Spleen (tissue), 13 donors: ENCODE measurements at places on chromosomes 2 and 18. TPM values are rescaled to one million over a fixed set of nuclear protein-coding genes. Genes with fewer than 3 reads are reported as not detected.
A peak's percentile ranks its signal among the peaks of the same experiment; 100 is the strongest.

DNA sequence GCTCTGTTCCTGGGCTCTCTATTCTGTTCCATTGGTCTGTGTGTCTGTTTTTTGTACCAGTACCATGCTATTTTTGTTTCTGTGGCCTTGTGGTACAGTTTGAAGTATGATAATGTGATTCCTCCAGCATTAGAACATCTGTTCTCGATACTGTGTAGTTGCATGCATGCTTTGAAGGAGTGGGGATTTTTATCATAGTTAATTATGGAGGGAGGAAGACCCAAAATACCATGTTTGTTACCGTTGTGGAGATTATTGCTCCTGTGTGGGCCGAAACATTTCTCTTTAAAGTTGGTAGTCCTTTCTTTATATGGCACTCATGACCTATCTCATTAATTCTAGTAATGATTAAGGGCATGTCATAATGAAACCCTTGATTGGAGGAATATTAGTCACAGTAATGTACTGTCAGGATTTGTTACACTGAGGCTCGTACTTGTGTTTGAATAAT, 87.6 kb downstream of the TTC27 start:
- H3K27ac ChIP-seq: no peak overlapping the region
- no peak overlapping the region for H3K4me3 ChIP-seq
- no peak for DNase-seq
- H3K4me1 ChIP-seq: peaks cover 10% of the 10 kb centered on the region

GRCh38 chr2:11870064-11870463, 123.6 kb downstream of the LPIN1 start:
- H3K4me3 ChIP-seq: no peak overlapping the region

DNA sequence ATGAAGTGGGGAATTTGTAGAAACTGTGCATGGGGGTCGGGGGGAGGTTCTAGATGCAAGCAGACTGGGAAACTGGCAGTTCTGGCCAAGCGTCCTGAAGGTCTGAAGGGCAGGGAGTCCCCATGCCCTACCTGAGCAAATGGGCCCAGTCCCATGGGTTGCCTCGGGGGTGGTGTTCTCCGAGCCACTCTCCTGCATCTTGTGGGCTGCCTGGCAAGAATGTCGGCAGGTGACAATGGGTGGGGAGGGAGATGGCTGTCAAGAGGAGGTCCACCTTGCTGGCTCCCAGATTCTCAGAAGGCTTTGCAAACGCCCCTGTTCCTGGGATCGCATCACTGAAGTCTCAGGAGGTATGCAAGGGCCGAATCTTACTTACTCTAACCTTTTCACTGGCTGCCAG, 21.3 kb downstream of the INHBB start:
- DNase-seq: no peak
- H3K4me3 ChIP-seq: no peak overlapping the region
- no peaks in the 10 kb centered on the region for H3K4me1 ChIP-seq
- no peaks in the 10 kb centered on the region for H3K27me3 ChIP-seq
- no peaks in the 10 kb centered on the region for H3K36me3 ChIP-seq
- H3K27ac ChIP-seq: no peak overlapping the region

- peak within 1 kb of the TSS; percentile 85 for H3K27ac ChIP-seq
- peak within 1 kb of the TSS; percentile 40 for H3K4me3 ChIP-seq
- no peaks in the 10 kb centered on the region for H3K36me3 ChIP-seq
- H3K4me1 ChIP-seq: no peaks in the 10 kb centered on the region
- DNase-seq: peak; percentile 98
Observed at GRCh38 chr2:130355578-130356431, at the start of gene PTPN18. Gene PTPN18, plus strand, starts transcription at chr2:130356056. Its CDS starts 52 bp downstream, at chr2:130356108.

DNA sequence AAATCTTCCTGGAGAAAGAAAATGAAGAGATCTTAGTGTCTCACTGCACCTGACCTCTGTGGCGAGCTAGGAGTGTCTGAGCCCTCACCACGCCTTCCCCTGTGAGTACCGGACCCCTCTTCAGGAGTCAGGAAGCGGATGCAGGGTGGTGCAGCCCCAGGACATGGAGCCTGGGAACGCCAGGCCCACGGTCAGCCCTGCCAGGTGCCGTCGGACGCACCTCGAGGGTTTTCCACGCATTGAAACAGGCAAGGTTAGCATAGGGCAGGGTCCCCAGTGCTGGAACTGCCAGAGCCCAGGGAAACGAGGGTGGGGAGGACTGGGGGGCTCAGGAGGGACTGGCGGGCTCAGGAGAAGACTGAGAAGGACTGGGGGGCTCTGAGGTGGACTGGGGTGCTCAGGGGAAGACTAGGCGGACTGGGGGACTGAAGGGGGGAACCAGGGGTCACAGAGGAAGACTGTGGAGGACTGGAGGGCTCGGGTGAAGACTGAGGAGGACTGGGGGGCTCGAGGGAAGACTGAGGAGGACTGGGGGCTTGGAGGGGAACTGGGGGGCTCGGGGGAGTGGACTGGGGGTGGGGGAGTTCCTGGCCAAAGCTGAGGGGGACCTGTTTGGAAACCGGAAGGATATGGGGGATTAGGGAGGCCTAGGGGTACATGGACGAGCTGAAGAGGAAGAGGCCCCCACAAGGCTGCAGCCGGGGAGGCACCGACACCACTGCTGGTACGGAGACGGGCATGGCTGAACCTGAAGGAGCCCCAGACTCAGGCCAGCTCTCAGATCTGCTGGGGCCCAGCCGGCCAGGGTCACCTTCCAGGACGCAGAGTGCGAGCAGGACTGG, 65.2 kb upstream of the SNTG2 start:
- H3K4me1 ChIP-seq: no peaks in the 10 kb centered on the region
- no peak for DNase-seq
- H3K27me3 ChIP-seq: no peaks in the 10 kb centered on the region
- H3K27ac ChIP-seq: no peak overlapping the region
- H3K4me3 ChIP-seq: no peak overlapping the region

DNA sequence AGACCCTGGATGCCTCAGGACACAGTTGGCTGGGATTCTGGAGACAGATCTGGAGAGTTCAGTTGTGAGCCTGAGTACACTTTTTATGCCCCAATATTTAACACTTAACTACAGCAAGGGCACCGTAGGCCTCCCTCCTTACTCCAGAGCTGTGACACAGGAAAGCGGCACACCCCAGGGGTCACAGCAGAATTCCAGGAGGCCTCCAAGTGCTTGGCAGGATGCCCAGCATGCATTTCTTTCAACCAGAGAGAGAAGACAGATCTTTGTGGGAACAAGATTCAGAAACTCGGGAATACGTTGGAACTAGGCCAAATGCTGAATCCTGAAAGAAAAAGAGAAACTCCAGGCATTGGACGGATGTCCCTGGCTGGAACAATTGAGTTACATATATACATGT, 199.2 kb upstream of the NT5C1B start:
- no peak overlapping the region for H3K27ac ChIP-seq
- no peaks in the 10 kb centered on the region for H3K27me3 ChIP-seq
- H3K4me3 ChIP-seq: no peak overlapping the region
- DNase-seq: no peak
- no peaks in the 10 kb centered on the region for H3K36me3 ChIP-seq

DNA sequence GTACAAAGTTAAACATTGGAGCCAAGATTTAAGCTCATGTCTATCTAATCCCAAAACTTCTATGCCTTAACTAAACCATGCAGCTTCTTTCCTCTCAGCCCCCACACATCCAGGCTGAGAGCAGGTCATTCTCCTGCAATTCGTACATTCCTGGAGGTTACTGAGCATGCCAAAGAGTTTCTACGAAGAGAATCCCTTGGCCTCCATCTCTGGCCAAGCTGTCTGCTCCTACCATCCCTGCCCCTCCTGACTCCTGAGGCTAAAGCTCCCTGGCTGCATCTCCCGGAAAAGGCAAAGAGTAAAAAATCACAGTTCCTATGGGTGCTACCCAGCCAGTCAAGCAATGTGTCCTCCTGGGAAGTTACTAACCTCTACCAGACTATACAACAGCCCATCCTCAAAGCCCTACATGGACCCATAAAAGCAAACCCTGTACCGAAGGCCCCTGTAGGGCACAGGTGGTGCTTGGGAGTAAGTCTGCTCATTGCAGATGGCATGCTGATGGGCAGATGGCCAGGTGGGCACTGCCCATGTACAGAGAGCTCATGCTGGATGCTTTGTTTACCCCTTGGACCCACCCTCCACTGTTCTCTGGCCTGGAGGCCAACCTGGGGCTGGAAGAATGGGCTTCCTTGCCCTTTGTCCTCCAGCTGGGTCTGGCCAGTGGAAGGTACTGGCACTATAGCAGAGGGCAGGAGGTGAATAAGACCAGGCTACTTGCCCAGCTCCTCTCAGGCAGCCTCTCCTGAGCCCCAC, 99.5 kb downstream of the TTC32 start:
- no peaks in the 10 kb centered on the region for H3K27me3 ChIP-seq
- DNase-seq: no peak
- no peaks in the 10 kb centered on the region for H3K36me3 ChIP-seq
- no peaks in the 10 kb centered on the region for H3K4me1 ChIP-seq
- H3K4me3 ChIP-seq: no peak overlapping the region

DNA sequence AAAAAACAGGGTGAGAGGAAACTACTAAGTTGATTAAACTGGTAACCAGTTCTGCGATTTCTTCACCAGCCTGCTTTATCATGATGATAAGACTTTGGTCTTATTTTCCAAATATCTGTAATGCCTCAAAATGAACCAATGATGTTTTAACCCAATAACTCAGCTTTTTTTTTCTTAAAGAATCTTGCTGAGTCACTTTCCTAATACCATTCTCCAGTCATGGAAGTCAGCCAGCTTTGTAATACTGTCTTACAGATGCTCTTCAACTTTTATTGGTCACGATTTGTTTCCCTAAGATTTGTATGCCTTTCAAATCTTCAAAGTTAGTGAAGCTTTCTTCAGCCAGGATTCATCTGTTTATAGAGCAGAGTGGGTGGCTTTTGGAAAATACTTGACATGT, 47.7 kb upstream of the SMIM21 start:
- H3K27ac ChIP-seq: no peak overlapping the region
- DNase-seq: no peak
- H3K36me3 ChIP-seq: no peaks in the 10 kb centered on the region
- no peak overlapping the region for H3K4me3 ChIP-seq
- H3K27me3 ChIP-seq: no peaks in the 10 kb centered on the region

- H3K36me3 ChIP-seq: no peaks in the 10 kb centered on the region
- H3K4me3 ChIP-seq: no peak overlapping the region
- H3K27me3 ChIP-seq: no peaks in the 10 kb centered on the region
Observed at GRCh38 chr18:68759308-68759707, 38.6 kb upstream of the CCDC102B start.

DNA sequence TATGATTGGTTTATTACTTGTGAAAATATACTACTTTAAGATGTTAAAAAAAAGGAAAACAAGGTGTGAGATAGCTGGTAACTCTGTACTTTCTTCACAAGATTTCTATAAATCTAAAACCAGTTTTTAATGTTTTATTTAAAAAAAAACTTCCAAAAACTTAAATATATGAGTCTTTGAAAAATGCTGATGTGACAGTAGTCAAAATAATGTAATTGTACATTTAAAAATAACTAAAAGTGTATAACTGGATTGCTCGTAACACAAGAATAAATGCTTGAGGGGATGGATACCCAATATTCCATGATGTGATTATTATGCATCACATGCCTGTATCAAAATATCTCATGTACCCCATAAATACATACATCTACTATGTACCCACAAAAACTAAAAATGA, 464.9 kb downstream of the NYAP2 start:
- H3K4me3 ChIP-seq: no peak overlapping the region
- H3K27ac ChIP-seq: no peak overlapping the region
- H3K27me3 ChIP-seq: no peaks in the 10 kb centered on the region
- H3K4me1 ChIP-seq: no peaks in the 10 kb centered on the region

DNA sequence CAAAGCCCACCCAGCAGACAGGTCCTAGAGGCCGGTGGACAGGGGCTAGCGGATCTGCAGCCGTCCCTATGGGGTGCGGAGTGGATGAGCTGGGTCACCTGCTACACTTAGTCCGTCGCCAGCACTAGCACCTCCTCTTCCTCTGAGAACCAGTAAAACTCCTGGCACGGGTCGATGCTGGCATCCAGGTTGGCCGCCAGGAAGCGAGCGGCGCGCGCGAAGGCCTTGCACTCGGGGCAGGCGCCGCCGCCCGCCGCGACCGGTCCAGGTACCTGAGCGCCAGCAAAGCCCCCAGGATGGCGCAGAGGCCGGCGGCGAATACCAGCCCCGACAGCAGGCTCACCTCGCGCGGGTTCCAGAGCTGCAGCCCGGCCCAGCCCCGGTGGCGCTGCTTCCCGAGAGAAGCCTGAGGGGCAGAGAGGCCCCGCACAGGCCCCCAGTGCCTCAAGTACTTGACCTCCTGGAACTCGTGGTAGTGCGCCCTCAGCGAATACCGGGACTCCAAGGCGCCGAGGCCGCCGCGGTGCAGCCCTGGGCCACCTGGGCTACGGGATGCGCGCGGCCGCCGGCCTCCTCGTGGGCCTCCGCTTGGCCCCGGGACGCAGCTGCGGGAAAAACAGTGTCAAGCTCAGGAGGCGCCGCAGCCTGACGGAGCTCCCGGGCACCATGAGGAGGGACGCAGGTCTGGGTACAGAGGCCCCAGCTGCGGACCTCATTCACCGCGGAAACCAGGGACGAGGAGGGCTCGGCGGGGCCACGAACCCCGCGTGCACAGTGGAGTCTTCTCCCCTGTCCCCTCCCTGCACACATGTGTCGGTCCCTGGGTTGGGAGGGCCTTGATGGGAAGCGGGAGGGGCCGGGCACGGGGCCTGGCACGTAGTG, 27.5 kb upstream of the ALPP start:
- peak; percentile 68 for DNase-seq
- no peaks in the 10 kb centered on the region for H3K4me1 ChIP-seq
- no peak overlapping the region for H3K4me3 ChIP-seq
- H3K27ac ChIP-seq: no peak overlapping the region
- no peaks in the 10 kb centered on the region for H3K36me3 ChIP-seq
- peaks cover 58% of the 10 kb centered on the region for H3K27me3 ChIP-seq

- no peaks in the 10 kb centered on the region for H3K36me3 ChIP-seq
- H3K4me3 ChIP-seq: no peak overlapping the region
Observed at GRCh38 chr2:146579147-146579930, 1265.5 kb upstream of the ACVR2A start.

DNA sequence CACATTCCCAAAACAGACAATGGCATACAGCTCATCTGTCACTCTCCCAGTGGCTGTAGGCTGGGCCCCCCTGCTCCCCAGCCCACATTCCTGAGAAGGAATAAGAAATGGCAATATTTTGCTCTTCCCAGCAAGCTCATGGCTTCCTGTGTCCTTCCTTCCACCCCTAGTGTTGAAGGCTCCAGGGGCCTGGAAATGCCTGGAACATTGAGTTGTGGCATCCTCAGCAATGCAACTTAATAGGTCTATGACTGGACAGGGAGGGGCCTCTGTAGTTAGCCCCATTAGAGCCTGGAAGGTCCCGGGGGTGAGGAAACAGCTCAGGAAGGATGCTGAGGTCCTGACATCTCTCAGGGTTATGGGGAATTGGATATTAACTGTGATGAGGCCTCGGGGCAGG, 3.3 kb downstream of the KIF3C start:
- H3K27ac ChIP-seq: no peak overlapping the region
- H3K4me1 ChIP-seq: peaks cover 3% of the 10 kb centered on the region
- H3K27me3 ChIP-seq: no peaks in the 10 kb centered on the region
- peak; percentile 19 for DNase-seq
- H3K36me3 ChIP-seq: no peaks in the 10 kb centered on the region

ANKRD62 gene
- not detected for total RNA-seq

EFEMP1 gene
- total RNA-seq: 79.8 TPM

SYT4 gene
- not detected for total RNA-seq

IL1RL1 gene
- 1.1 TPM for total RNA-seq

DNAH7 gene
- total RNA-seq: 0.32 TPM

ERMN gene
- 5.5 TPM for total RNA-seq

ST6GAL2 gene
- not detected for total RNA-seq

CRYGC gene
- total RNA-seq: not detected
